ENCODE measurements at places on chromosomes 1 and 21.
A peak's percentile ranks its signal among the peaks of the same experiment; 100 is the strongest.

- no peak for DNase-seq
These were observed 1.4 kb downstream of the EIF4G3 start for GRCh38 chr1:21175324-21175669.

DNA sequence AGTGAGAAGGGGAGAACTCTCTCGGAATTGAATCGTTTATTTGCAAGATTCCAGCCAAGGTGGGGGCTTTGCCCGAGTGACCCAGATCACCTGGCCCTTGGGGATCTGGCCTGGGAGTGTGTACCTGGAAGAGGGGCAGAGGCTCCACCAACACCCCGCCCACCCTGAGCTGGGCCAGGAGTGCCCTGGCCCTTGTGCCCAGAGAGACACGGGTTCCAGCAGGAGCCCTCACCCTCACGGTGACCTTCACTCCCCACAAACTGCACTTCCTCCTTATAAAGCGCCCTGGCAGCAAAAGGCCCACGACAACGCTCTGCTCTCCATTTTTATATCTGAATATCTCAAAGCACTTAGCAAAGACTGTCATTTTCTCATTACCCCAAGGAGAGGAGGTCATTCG is 16.6 kb downstream of the CASZ1 start:
- no peak for DNase-seq

DNA sequence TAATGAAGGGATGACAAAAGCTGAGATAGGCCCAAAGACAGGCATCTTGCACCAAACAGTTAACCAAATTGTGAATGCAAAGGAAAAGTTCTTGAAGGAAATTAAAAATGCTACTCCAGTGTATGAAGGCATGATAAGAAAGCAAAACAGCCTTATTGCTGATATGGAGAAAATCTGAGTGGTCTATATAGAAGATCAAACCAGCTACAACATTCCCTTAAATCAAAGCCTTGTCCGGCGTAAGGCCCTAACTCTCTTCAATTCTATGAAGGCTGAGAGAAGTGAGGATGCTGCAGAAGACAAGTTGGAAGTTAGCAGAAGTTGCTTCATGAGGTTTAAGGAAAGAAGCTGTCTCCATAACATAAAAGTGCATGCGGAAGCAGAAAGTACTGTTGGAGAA is 4.3 kb upstream of the ANGEL2 start:
- no peak for DNase-seq

DNA sequence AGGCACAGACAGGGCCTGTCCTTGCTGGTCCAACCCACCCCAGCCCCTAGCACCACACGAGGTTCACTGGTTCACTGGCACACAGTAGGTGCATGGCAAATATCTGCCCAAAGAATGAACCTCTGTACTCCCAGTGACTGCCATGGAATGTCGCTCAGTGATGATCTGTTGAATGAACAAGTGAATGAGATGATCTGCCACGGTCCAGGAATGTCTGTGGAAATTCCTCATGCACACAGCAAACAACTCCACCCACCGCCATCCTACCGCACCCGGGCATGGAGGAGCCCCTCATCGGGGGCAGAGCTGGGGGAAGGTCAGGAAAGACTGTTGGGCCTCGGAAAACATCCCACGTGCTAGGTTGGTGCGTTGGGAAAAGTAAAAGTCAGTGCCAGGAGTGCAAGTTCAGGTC is 1.7 kb downstream of the HSPG2 start:
- no peak for DNase-seq

GRCh38 chr1:208449951-208450350 is 205.8 kb upstream of the PLXNA2 start:
- no peak for DNase-seq

DNA sequence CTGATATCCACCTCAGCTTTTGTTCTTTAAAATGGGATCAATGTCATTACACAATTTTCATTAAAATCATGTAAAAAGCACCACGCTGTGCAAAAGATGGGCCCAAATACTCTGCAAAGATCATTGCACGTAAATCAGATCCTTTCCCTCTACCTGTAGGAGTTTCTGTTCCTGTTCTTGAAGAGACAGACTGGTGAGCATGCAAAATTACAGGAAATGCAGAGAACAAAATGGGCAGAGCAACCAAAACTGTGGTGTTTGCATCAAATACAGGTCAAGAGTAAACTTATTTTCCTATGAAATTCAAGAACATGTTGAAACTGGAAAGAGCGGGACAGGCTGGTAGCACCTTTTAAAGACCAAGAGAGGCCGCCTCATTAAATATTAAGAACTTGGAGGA is 294.9 kb upstream of the ADGRL2 start:
- DNase-seq, result no peak

GRCh38 chr1:187266051-187266450 is 437.3 kb downstream of the PLA2G4A start:
- DNase-seq, result no peak

GRCh38 chr1:161506336-161507223 is 1.3 kb downstream of the FCGR2A start:
- no peak for DNase-seq

GRCh38 chr1:207812778-207813511 is 61.1 kb downstream of the CD46 start:
- DNase-seq, result no peak

- no peak for DNase-seq
These were observed 180.9 kb downstream of the PTGER3 start for GRCh38 chr1:70866542-70867264.

DNA sequence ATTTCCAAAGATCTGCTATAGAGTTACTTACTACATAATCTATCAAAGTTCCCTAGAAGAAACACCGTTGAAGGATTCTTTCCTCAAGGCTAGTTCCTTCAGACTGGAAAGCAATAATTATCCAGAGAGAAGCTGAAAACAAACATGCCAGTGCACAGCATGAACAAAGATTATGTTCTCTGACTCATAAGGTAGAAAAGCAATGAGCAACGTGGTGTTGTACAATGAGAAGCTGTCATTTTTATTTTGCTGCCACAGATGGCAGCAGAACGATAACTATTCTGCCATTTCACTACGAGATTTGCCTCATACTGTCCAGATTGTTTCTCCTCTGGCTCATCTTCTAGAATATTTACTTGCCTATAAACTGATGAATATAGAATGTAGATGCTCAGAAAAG is 10.7 kb downstream of the EXTL2 start:
- no peak for DNase-seq

- DNase-seq, result no peak
These were observed 59.8 kb upstream of the GNG12 start for GRCh38 chr1:67893126-67893495.

GRCh38 chr1:6724517-6725141 is 23.0 kb upstream of the DNAJC11 start:
- DNase-seq, result no peak

GRCh38 chr1:36555041-36555440 is 72.3 kb upstream of the CSF3R start:
- DNase-seq, result no peak

DNA sequence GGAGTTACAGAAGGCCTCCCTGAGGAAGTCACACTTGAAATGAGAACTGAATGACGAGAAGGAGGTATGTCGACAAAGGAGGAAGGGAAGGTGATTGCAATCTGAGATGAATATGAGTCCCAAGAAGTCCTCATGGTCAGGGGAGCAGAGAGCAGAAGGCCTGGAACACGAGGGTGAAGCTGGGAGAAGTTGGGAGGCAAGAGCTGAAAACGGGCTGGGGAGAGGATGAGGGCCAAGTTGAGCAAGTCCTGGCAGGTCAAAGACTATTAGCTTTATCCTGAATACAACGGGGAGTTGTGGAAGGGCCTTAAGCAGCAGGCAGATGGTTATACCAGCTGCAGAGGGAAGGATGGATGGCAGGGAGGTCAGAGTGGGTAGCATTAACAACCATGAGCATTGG is 89.5 kb downstream of the KCNJ15 start:
- DNase-seq, result no peak

- DNase-seq, result no peak
These were observed 1.8 kb downstream of the LRRC3 start for GRCh38 chr21:44456915-44457736.

- no peak for DNase-seq
These were observed 28.4 kb downstream of the EXTL2 start for GRCh38 chr1:100866041-100866900.

DNA sequence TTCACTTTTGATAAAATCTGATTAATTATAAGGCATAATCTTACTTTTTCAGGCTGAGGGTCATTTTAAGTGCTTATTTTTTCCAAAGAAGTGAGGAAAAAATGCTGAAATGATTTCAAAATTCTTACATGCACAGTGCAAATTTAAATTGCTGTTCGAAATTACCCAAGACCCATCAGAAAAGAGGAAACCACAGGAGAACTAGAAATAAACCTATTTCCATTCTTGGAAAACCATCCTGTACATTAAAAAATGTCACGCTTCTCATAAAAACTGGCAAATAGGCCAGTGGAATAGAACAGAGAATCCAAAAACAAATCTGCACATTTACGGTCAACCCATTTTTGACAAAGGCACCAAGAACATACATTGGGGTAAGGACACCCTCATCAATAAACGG is 414.9 kb downstream of the SMYD3 start:
- DNase-seq, result no peak

DNA sequence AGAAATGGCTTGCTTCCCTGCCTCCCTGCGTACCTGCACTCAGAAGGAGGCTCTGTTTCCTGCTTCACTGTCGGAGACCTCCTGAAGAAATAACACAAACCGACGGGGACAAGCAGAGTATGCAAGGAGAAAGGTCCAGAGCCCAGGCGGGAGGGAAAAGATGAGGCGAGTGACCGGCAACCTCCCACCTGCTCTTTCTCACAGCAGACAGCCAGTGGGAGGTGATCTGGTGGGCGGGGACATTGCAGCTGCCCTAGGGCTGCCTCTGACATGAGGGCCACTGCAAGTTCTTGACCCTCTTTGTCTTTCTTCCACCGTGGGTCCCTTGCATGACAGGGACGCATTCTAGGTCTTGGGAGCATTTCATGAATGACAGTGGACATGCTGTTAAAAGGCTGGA is 368.2 kb downstream of the CAMTA1 start:
- no peak for DNase-seq

- DNase-seq, result no peak
These were observed 36.0 kb downstream of the AHDC1 start for GRCh38 chr1:27567971-27568299.

DNA sequence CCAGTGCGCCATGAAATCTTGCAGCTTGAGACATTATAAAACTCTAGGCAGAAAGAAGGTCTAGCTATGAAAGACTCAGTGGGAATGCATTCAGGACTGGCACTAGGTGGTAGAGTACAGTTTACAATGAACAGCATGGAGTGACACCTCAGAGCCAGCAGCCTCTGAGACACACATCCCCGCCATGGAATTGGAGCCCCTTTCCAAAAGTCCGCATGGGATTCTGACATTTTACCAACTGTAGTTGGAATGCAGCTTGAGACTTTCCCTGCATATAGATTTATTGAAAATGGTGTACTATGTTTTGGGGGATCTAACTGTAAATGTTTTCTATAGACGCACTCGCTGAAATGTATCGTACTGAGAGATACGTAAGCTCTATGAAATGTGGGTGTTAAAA is 116.3 kb downstream of the ZSCAN20 start:
- no peak for DNase-seq

DNA sequence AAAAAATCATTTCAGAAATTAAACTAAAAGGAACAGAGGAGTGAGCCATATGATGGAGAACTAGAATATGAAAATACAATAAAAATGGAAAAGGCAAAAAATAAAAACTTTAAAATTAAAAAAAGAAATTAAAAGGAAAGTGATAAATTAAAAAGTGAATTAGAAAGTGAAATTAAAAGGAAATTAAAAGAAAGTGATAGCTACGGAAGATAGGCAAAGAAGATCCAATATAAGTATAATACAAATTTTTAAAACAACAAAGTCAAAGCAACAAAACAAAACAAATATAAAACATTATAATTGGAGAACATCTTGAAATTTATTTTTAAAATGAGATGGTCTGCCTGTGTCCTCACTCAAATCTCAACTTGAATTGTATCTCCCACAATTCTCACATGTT is 165.8 kb downstream of the GPATCH2 start:
- no peak for DNase-seq

- no peak for DNase-seq
These were observed 19.4 kb downstream of the NADK start for GRCh38 chr1:1758692-1759455.

GRCh38 chr1:209109001-209109785 is 474.3 kb upstream of the CAMK1G start:
- no peak for DNase-seq

DNA sequence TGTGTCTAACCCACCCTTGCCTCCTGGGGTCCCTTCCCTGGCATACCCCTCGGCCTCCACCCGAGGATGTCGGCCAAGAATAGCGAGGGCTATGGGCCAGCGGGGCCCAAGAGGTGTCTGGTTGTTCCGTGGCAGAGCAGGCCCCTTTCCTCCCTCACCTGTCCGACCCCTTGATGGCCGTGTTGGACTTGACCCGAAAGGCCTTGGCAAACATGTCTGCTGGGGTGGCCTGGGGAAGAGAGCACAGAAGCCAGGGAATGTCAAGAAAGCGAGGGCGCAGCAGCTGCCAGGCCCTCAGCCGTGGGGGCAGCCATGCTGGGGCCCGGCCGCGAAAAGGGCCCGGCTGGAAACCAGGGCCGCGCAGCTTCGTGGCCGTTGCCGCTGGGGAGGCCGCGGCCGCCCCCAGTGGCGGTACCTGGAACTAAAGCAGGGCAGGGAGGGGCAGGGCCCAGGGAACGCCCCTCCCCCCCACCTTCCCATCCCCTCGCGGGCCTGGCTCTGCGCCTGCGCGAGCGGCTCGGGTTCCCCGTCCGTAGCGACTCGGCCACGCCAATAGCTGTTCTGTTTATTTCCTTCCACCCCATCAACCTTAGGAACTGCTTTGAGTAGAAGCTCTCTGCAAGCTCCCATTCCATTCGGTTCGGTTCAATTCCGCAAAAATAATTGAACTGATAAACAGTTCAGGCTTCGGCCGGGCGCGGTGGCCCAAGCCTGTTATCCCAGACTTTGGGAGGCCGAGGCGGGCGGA is at the start of gene EIF2D:
EIF2D (minus strand) TSS at position 337 of the 748 bp plus-strand sequence; CDS start at position 214, 123 bp downstream.
- peak; percentile 75 for DNase-seq

GRCh38 chr21:21156957-21157356 is 158.7 kb downstream of the NCAM2 start:
- no peak for DNase-seq

DNA sequence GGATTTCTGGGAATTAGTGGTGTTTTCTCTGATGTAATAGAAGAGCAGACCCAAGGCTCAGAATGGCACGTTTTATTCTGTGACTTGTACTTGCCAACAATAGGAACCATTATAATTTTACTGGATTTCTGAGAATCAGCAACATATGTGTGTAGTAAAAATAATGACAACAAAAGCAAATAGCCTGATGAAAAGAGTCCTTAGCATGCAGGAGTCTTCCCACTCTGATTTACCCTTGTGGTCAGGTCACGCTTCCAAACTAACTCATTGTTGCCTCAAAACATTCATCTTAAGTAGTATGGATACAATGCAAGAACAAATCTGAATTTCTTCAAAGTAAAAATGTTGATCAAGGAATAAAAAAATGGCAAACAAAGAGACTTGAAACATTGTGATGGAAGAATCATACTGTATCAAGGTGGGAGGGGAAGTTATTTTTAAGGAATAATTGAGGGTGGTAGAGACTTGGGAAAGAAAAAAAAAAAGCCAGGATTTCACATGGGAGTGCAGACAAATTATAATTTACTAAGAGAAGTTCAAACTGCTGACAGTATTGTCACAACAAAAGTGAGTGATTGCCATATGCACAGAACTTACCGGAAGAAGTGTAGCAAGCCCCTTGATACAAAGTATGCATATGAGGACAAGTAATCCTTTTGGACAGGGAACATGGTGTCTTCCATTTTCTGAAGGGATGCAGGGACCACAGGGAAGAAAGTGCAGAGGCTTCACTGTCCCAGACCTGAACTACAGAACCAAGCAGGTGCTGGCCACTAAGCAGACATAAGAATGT is 31.2 kb upstream of the RGL1 start:
- no peak for DNase-seq

Measured in activated CD8-positive, alpha-beta memory T cell treated with anti-CD3 and anti-CD28 coated beads for 1 hour (primary cell).